NK-92 treated with Interleukin-12 subunit alpha and Interleukin-12 subunit beta, amount 100 ng/mL, for 24 hours (cell line): ENCODE measurements at places on chromosomes 5 and 9.

- no peak for DNase-seq
Measured at GRCh38 chr5:155794795-155795194, 532.2 kb upstream of the SGCD start.

GRCh38 chr9:37656936-37657335 is 6.2 kb downstream of the FRMPD1 start:
- DNase-seq: no peak

- no peak for DNase-seq
Measured at GRCh38 chr5:1751026-1751863, 48.4 kb downstream of the MRPL36 start.

DNA sequence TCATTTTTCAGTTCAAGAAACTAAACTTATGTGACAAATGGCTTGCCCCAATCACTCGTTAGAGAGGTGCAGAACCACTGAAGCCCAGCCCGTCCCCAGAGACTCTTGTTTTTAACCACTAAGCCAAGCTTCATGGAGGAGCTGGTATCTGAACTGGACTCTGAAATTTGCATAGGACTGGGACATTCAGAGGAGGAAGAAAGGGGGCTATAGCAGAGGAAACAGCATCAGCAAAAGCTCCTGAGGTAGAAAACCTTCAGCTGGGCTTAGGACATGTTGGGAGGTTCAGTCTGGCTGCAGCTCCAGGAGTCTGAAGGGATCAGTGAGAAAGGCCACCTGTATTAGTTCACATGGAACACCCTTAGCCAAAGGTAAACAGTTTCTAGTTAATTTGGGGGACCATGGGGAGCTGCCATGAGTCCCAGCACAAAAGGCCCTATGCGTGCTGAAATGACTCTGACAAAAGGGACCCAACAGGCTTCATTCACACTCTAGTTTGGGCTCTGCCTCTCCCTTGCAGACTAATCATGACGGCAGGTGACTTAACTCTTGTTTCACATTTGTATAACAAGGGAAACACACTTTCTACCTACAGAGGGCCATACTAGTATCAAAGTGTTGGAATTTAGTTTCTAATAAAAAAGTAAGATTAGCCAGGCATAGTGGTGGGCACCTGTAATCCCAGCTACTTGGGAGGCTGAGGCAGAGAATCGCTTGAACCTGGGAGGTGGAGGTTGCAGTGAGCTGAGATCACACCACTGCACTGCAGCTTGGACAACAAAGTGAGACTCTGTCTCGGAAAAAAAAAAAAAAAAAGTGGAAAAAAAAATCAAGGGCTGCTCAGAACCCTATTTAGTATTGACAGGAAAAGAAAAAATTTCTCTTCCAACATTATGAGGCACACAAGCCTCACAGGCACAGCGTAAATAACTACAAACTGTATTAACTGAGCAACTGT is 10.2 kb downstream of the FBXO10 start:
- no peak for DNase-seq

DNA sequence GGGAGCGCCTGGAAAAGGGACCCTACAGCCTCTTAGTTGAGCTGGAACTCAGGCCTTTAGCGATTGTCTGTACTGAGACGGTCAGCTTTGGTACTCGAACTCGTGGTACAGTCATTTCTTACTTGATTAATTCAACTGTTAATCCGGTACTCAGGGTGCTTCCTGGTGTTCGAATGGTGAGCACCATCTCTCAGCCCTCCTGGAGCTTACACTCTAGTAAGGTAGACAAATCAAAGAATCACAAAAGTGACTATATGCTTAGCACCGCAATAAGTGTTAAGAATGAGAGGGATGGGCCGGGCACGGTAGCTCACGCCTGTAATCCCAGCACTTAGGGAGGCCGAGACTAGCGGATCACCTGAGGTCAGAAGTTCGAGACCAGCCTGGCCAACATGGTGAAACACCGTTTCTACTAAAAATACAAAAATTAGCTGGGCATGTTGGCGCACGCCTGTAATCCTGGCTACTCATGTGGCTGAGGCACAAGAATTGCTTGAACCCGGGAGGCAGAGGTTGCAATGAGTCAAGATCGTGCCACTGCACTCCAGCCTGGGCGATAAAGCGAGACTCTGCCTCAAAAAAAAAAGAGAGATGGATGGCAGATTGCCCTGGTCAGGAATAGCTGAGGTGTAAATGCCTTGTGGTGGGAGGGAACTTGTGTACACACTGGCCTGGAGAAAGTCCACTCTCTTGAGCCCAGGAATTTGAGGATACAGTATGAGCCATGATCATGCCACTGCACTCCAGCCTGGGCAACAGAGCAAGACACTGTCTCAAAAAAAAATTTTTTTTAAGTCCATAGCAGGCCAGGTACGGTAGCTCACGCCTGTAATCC is 981 bp downstream of the TCOF1 start:
- no peak for DNase-seq

DNA sequence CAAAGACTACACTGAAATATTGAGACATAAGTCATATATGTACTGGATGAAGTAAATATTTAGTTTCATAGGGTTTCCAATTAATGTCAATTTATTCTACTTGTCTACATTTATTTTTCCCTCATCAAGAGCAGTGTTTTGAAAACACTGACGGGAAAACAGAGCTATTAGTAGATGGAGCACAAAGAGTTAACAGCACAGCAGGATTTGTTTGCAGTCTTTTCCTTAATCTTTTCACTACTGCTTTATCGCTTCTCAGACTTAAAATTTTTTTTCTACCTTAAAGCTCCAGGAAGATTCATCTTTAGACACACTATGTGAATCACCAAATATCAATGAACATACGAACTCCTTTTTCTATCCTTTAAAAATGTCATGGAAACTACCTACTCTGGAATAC is 25.6 kb downstream of the PGGT1B start:
- no peak for DNase-seq

DNA sequence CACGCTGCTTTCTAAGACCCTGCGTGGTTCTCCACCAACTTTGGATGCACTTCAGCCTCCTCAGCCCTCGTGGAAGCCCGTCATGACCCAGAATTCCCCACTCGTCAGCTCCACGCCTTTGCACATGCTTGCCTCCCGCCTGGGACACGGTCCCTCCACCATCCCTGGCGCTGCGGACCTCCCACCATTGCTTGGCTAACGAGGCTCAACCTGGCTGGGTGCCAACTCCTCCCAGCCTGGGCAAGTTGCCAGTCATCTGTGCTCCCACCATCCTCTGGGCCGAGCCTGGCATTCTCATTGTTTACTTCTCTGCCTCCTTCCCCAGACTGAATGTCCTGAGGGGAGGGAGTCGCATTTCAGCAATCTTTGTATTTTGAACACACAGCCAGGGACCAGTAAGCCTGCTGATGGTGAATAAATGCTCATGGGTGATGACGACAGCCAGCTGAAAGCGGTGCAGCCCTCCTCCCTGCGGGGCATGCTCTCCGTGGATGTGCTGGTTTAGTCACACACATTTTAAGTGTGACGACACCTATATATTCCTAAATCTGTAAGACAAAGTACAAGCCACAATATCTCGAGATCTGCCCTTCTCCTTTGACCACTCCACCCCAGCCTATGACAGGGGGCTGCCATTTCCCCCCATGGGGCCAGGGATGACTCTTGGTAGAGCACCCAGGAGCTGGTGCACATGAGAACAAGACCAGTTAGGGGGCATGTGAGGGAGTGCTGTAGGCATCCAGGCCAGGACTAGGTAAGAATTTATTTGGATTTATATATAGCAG is 37.6 kb downstream of the ANKRD33B start:
- DNase-seq: no peak

DNA sequence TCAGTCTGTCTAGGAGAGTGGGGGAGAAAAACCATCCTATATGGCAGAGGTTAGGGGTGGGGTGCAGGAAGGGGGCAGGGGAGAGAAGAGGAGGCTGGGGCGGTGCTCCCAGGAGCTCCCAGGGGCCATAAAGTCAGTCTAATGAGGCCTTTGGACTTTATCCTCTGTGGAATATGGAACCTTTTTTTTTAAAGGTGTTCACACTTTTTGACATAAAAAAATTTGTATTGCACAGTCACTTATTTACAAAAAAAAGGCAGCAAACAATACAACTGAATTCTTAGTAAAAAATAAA is 51.9 kb upstream of the SYNPO start:
- DNase-seq: no peak

GRCh38 chr5:180128671-180129261 is 57.2 kb upstream of the RNF130 start:
- DNase-seq: no peak

DNA sequence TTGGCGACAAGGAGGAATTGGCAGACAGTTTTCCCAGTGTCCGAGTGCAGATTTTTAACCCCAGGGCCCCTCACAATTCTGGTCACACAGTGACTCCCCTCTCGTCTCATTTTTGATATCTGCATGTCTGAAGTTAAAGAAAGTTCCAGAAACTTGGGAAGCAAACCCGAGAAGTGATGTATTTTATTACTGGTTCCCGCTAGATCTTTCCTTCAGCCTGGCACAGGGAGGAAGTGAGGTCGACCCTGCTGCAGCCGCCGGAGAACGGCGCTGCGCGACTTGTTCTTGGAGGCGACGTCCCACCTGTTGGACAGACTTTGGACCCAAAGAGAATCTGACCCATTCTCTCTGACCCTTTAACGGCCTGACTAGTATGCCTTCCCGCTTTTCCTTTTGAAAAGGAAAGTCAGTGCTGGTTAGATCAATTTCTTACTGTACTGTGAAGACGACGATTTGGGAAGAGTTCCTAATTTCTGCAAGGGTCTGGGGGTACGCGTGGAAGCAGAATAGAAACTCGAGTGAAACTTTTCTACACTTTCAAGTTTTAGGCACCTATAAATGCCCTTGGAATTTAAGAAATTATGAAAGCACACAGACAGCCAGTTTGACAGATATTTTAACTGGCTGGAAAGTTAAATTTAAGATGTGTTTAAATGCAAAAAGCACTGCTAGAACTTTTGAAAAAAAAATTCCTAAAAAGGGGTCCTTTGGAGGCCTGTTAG is 744 bp downstream of the OTULIN start:
- peak; percentile 33 for DNase-seq

GRCh38 chr5:110517396-110517795 is 209.1 kb downstream of the TMEM232 start:
- no peak for DNase-seq

GRCh38 chr9:112331674-112331952 is 1.8 kb downstream of the PTBP3 start:
- DNase-seq: no peak

DNA sequence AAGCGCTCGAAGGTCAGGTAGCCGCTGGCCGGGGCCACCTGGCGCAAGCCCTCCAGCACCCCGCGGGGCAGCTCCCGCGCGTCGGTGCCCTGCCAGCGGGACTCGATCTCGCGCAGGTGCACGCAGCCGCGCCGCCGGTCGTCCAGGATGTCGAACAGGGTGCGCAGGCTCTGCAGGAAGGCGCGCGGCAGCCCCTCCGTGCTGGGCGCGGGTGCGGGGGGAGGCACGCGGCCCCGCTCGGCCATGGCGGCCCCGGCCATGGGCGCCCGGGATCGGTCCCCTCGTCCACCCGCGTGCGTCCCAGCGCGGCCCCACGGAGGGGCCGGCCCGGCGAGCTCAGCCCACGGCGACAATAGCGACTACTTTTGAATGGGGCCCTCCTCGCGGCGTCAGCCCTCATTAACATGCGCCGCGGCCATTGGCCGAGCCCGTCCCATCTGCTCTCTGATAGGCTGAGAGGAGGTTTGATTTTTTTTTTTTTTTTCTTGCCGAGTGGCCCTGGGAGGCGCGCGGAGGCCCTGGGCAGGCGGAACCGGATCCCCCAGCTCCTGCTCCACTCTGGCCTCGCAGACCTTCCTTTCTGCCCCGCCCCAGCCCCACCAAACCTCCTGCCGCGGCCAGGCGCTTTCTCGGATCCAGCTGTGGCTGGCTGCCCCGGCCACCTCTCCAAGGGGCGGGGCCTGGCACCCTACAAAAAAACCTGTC is at the start of gene SAPCD2:
Gene SAPCD2 (minus strand): TSS at position 357 of the 705 bp plus-strand sequence. CDS start 97 bp downstream, at position 260.
- peak; percentile 79 for DNase-seq

DNA sequence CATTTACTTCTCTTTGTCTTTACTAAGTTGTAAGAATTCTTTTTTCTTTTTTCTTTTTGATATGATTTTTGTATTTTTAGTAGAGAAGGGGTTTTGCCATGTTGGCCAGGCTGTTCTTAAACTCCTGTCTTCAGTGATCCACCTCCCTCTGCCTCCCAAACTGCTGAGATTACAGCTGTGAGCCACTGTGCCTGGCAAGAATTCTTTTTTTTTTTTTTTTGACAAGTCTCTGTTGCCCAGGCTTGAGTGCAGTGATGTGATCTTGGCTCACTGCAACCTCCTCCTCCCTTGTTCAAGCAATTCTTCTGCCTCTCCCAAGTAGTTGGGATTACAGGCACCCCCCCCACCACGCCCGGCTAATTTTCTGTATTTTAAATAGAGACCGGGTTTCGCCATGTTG is 9.9 kb downstream of the NPM1 start:
- no peak for DNase-seq

- no peak for DNase-seq
Measured at GRCh38 chr9:130034570-130034969, 8.4 kb downstream of the FNBP1 start.

DNA sequence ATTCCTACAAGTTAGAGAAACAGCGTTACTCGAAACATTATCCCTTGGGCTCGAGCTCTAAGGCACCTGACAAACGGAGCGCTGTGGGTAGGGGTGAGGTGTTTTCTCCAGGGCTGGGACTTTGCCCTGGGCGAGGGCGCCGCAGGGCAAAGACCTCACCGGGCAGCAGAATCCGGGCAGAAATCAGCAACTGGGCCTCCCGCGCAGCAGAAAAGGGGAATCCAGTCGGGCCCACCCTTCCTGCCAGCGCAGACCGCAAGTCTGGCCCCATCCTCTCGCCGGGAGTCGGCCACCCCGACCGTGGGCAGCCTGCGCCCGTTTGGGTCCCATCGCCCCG is 430 bp upstream of the MSH3 start:
- no peak for DNase-seq

GRCh38 chr5:132410451-132411303 is 41.2 kb downstream of the SLC22A5 start:
- peak; percentile 88 for DNase-seq

GRCh38 chr5:157732596-157733262 is 1.5 kb downstream of the THG1L start:
- DNase-seq: no peak

DNA sequence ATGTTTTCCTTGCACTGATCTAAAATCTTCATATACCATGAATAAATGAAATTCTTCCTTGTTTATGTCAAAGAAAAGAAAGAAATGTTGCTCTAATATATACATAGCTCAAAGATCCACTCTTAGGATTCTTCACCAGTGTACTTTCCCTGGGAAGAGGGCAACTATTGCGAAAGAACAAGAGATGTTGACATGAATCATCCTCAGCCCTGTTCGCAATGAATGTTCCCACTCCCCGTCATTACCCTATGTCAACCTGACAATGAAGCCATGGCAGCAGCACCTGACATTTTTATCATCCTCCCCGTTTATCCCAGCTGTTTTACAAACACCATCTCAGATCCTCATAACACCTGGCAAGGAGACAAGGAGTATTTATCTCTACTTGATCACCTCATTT is 409.1 kb upstream of the GRIA1 start:
- no peak for DNase-seq

- no peak for DNase-seq
Measured at GRCh38 chr9:136925414-136926153, 19.0 kb downstream of the FBXW5 start.

- no peak for DNase-seq
Measured at GRCh38 chr9:9041756-9042155, 1242.2 kb upstream of the DMAC1 start.
